ENCODE measurements at places on chromosomes 1 and 21.

DNA sequence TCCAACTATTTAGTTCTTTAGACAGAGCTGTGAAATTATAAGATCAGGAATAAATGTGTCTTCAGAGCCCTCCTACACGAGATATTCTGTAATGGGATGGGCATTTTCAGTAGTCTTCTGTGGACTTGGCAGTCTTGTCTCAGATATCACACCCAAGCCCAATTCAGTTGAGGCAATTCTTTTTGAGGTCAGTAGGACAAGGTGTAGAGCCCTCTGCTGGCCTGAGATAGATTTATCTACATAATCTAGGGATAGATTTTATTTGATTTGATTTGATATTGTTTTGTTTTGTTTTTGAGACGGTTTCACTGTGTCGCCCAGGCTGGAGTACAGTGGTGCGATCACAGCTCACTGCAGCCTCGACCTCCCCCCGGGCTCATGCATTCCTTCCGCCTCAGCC is 77.5 kb downstream of the FMN2 start:
- DNase-seq, result no peak

- no peak for DNase-seq
Measured at GRCh38 chr1:18481921-18482701, 1.4 kb downstream of the KLHDC7A start.

- DNase-seq, result no peak
Measured at GRCh38 chr1:241706967-241707366, 54.9 kb downstream of the WDR64 start.

DNA sequence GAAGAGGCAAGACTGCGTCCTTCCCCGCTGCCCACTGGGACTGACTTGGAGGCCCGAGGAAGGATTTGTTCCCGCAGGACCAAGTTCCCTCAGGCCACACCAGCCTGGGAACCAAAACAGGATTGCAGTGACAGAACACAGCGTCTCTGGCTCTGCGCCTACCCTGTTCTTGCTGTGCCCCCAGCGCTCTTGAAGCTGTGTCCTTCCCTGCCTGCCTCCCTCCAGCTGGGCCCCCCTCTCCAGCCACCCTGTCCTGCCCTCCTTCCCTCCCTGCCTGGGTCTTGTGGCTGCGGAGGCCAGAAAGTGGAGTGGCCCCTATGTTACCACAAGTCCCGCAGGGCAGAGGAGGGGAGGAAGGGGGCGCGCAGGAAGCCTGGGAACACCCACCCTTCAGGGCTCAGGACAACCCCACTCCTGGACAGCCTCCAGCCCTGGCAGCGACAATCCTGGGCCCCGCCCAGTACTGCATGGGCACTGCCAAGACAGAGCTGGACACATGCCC is 164.9 kb downstream of the DYRK1A start:
- DNase-seq, result no peak

DNA sequence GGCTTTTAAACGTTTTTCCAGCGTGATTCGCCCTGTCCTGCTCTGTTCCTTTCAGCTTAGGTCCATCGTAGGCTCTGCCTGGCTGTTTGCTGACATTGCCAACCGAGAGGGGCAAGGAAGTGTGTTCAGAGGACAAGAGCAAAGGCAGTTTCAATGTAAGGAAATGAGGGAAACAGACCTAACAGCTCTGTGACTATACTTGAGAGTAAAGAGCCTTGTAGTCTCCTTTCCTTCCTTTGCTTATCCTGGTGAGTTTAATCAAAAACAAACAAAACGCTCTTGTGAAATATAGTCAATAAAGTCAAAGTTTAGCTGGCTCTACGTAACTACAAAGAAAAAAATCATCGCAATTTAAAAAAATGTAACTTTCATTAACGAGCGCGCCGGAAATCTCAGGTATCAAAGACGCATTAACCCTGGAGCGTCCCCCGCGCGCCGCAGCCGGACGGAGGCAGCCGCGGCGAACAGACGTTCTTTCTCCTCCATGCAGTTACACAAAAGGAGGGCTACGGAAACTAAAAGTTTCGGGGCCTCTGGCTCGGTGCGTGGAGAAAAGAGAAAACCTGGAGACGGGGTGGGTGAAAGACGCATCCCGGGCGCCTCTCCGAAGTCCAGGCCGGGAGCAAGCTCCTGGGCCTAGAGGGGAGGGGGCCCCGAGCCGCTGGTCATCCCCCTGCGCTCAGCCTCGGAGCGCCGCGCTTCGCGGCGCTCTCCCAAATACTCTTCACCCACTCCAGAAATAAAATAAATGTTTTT is 617 bp upstream of the ADGRL2 start:
- no peak for DNase-seq

- no peak for DNase-seq
Measured at GRCh38 chr1:226123591-226124471, 61.3 kb downstream of the H3-3A start.

- no peak for DNase-seq
Measured at GRCh38 chr21:36788120-36788638, 89.3 kb downstream of the SIM2 start.

GRCh38 chr1:228400692-228401454 is 5.8 kb downstream of the TRIM11 start:
- no peak for DNase-seq
